Foreskin melanocyte (primary cell): ENCODE measurements at places on chromosomes 16 and 17.

DNA sequence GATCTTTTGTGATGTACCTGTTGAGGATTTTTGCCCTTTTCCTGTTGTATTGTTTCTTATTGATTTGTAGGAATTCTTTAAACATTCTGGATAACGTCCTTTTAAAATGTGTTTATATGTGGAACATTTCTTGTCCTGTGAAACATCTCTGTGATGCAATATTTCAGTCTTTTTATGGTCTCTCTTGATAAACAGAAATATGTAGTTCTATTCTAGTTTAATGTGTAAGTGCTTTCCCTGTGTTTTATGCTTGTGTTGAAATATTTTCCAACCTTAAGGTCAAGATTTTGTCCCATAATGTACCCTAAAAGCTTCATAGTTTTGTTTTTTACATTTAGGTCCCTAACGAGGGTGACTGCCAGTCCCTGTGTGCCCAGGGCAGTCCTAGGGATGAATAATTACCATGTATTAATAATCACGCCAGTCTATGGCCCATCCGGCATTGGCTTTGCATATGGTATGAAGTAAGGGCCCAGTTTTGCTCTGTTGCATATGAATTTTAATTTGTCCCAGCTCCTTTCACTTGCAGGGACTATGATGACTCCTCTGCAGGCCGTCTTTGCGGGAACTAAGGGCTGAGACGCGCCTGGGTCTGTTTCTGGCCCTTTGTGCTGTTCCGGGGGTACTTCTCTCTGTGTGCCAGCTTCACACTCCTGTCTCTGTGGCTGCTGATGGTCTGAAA is 44.2 kb downstream of the RPTOR start:
- no peak for DNase-seq

GRCh38 chr16:10266809-10267208 is 84.6 kb upstream of the GRIN2A start:
- DNase-seq = no peak

GRCh38 chr17:45155029-45155428 is 6.6 kb upstream of the HEXIM2 start:
- no peak for DNase-seq

DNA sequence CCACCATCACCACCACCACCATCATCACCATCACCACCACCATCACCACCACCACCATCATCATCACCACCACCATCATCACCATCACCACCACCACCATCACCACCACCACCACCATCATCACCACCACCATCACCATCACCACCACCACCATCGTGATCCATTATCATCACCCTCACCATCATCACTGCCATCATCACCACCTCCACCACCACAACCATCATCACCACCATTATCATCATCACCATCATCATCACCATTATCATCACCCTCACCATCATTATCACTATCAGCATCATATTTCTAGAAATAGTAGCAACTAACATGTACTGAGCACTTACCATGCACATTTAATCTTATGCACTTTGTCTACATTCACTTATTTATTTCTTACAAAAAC is 94.9 kb downstream of the C16orf95 start:
- no peak for DNase-seq

- no peak for DNase-seq
Measured at GRCh38 chr17:45722161-45722560, 62.0 kb upstream of the CRHR1 start.

- no peak for DNase-seq
Measured at GRCh38 chr17:49369760-49370159, 7.7 kb upstream of the ZNF652 start.

DNA sequence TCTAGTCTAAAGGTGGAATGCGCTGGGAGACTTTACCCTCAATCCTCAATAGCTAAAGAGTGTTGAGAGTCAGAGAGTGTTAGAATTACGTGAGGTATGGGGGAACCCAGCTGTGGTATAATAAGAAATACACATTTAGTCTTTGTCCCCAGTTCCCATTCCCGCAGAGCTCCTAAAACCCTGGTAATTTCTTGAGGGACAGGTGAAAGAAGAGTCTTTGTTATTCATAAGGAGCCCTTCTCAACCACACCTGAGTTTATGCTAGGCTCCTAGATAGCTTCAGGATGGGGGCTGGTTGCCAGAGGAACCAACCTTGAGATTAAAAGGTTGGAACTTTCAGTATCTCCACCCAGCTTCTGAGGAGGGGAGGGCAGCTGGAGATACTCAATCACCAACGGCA is 5.8 kb downstream of the ZNF18 start:
- no peak for DNase-seq

GRCh38 chr16:80620736-80621605 is 80.2 kb downstream of the DYNLRB2 start:
- no peak for DNase-seq

DNA sequence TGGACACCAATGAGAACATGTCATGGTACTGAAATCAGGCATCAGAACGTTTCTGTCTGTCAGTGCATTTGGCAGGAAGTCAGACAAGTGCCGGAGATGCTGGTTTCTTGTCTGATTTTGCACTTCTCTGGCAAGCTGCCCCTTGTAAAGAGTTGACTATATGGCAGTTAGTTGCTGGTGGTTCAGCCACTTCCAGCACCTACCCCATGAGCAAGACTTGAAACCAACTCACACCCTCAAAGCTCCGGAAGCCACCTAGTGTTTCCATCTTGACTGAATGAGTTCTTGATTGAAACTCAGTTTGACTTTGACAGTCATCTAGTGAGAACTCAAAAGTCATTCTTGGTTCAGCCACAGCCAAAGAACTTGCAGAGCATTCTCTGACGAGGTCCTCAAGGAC is 225.1 kb downstream of the SPECC1 start:
- DNase-seq = no peak
